Right renal cortex interstitium (tissue), 3 donors: ENCODE measurements at places on chromosomes 1 and 21.

- no peak for DNase-seq
Observed at GRCh38 chr1:200317236-200317635, 92.6 kb downstream of the ZNF281 start.

- no peak for DNase-seq
Observed at GRCh38 chr1:46487818-46488218, 1.8 kb upstream of the DMBX1 start.

- DNase-seq = no peak
Observed at GRCh38 chr1:193179094-193179493, 7.3 kb downstream of the B3GALT2 start.

DNA sequence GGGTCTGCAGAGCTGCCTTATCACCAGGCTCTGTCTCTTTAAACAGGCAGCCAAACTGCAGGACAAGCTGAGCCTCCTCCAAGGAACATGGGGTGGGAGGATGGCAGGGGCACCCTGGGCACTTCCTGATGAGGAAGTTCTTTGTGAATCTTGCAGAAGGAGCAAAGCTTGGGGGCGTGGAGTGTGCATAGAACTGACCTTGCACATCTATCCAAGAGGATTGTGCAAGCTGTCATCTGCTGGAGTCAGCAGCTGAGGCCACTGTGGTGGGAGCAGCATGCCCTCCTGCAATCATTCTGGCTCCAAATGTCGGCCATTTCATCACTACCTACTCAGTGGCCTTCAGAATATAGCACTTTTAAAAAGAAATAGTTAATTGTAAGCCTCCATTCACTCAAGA lies 182.2 kb downstream of the AJAP1 start:
- no peak for DNase-seq

DNA sequence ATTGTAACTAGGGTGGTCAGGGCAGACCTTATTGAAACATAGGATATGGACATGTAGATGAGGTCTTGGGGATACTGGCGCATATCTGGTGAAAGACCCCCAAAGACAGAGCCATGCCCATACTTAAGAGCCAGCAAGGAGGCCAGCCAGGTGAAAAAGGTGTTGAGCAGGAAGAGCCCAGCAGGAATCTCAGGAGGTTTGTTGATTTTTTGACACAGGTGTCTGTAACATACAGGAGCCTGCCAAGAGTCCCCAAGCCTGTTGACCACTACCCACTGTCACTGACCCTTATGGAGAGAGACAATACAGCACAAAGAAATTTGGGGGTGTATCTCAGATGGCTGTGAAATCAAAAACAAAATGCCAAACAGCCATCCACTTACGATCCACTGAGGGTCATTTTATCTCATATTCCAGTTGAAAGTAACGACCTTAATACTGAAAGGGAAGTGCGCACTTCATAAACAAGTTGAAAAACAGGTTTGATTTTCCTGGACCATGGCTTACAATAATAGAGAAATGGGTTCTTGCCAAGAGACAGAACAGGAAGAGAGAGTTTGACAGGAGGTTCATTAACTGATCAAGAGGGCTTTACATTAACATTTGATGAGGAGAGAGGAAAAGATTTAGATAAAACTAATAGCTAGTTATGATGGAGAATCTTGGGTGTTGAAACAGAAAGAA lies 163.6 kb downstream of the GLUL start:
- DNase-seq = no peak

DNA sequence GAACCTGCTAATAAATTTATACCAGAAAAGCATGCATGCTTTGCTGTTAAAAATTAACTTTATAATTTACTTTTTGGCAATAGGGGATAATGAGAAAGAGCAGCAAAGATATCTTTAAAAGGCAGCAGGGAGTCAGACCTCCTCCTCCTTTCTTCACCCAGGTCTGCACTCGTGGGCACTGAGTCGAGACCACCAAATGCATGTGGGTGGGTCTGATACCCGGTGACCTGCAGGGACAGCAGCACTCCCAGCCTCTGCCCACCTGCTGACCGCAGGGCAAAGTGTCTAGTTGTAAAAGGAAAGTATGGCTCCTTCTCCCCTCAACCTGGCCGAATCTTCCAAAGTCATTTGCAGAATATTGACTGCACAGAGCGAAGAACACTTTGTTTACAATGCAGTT lies 43.7 kb upstream of the KIF26B start:
- DNase-seq = no peak

- no peak for DNase-seq
Observed at GRCh38 chr1:185442050-185442449, 125.0 kb upstream of the IVNS1ABP start.

- no peak for DNase-seq
Observed at GRCh38 chr1:147904726-147905125, 2.1 kb downstream of the GJA8 start.

DNA sequence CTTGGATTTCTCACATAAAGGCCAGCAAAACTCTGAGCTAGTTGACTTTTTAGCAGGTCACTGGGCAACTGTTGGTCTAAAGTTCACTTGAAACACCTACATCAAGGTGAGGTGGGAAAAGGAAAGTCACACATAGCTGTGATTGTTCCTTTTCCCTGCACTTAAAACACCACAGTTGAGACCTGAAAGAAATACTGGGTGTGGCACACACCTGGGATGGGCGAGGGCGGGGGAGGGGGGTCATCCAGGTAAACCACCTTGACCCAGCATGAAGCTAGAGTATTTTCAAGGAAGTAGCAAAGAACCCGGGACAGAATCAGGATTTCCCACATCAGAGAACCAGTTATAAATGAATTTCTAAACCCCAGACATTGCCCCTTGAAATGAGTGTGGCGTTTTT lies 26.4 kb downstream of the ZNF697 start:
- DNase-seq = no peak

DNA sequence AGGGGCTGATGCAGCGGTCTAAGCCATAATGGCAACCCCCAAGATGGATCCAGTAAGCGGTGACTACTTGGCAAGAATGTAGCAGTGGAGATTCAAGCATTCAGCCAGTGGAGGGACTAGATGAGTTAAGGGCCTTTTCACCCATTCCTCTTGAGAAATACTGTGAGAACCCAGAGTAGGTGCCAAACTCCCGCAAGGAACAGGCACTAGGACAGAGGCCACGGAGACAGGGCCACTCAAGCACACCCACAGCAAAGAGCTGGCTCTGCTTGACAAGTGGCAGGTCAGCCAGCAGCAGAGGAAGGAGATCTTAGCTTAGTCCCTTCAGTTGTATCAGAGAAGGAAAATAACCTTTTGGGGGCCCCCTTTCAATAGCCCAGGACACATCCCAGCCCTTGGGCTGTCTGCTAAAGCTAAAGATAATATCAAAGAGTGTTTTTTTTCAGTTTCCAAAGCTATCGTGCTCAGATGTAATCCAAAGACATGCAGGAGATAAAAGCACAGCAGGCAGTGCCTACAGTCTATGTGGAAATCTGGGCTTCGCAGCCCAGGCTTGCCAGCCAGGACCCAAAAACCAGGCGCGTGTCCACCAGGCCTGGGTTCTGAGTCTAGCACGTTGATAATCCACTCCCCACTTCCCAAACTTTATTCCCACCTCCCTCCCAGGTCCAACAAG lies 62.0 kb upstream of the GOLT1A start:
- DNase-seq = no peak

DNA sequence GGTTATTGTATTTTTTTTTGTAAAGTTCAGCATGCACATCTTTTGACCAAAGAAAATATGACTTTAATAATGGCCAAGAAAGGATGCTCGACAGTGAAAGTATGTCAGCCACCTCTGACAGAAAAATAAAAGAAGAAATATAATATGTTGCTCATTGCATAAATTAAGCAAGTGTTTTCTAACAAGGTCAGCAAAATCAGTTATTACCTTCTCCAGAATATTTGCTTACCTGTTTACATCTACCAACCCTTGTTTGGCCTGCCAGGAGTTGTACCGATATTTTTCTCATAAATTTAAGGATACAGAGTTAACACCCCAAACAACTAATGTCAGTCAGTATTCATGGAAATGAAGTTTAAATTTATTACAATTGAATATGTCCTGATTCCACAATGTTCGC lies 685.4 kb downstream of the PLA2G4A start:
- no peak for DNase-seq

DNA sequence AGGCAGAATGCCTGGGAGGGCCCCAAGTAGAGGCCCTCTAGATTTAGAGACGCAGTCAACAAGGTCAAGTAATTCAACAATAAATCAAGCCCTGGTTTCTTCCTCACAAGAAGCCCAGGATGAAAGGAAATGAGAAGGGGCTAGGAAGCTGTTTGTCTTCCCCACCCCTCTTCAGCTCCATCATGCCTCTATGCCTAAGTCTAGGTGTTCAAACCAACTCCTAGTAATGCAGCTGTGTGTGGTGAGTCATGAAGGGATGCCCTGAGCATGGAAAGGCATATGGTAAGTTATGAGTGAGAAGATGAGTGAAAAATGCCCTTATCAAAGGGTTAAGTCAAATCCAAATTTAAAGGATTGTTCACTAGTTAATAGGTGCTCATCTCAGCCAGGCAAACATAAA lies 339.5 kb downstream of the KCNH1 start:
- no peak for DNase-seq

- no peak for DNase-seq
Observed at GRCh38 chr1:47627016-47627415, 189.2 kb downstream of the FOXD2 start.

GRCh38 chr1:113207457-113207856 lies 134.5 kb downstream of the LRIG2 start:
- DNase-seq = no peak

GRCh38 chr1:119713039-119713748 lies 1.5 kb downstream of the PHGDH start:
- DNase-seq = no peak

DNA sequence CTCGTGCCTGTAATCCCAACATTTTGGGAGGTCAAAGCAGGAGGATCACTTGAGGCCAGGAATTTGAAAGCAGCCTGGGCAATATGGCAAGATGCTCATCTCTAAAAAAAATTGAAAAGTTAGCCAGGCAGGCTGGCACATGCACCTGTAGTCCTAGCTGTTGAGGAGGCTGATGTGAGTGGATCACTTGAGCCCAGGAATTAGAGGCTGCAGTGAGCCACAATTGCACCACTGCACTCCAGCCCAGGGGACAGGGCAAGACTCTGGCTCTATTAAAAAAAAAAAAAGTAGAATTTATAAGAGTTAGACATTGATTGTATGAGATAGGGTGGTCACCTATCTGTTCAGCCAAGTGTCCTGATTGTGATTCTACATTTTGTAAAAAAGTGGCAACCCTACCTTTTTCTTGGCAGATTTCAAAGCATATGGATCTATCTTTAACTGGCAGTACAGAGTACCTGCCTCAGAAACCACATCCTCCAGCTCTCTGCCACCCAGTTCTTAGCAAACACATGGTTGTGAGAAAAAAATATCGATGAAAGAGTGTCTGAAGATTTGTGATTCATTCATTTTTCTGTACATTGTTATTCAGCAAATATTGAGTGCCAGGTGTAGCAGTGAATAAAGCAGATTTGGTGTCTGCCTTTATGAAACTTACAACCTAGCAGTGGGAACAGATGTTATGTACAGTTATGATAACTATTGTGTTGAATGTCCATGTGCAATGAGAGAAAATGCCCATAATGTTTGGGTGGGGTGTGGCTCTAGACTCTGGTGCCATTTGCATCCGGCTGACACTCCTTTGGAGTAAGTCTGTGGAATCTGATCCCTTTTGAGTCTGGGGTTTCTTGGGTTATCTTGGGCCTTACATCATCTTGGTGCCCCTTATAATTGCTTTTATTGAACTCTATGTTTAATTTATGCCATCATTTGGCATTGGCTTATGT lies 82.5 kb downstream of the ST3GAL3 start:
- DNase-seq = no peak

- DNase-seq = no peak
Observed at GRCh38 chr21:25862596-25862995, 127.8 kb downstream of the GABPA start.

DNA sequence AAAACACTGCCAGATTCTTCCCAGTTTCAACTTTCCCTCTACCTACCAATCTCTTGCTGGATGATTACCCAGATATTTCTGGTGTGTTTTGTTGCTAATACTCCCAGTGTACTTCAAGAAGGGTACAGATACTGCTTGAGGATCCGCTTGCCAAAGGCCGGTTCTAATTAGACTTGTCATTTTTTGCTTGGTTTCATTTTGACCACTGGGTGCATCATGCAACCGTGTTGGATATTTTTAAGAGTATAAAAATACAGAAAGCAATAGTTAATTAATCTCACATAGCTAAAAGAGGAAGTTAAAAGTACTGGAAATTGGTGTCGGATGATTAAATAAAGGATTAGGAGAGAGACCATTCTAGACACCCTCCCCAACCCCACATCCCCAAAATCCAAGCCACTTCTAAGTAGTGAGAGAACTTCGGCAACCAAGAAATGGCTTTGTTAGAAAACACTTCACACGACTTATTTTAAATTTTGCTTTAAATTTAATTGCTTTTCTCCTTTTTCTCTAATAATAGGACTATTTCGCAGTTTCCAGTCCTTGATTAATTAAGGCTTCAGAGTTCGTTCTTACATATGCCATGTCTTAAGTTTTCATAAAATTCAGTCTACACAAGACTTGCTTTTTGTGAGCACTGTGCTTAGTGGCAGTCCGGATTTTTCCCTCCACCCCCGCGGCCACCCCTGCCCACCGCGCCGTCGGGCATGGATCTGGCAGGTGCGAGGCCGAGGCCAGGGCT lies 2.5 kb upstream of the CDKN2C start:
- DNase-seq = no peak

GRCh38 chr1:22717037-22717760 lies 6.6 kb downstream of the EPHB2 start:
- DNase-seq = no peak

- no peak for DNase-seq
Observed at GRCh38 chr1:201460814-201461644, 8.0 kb downstream of the PHLDA3 start.

DNA sequence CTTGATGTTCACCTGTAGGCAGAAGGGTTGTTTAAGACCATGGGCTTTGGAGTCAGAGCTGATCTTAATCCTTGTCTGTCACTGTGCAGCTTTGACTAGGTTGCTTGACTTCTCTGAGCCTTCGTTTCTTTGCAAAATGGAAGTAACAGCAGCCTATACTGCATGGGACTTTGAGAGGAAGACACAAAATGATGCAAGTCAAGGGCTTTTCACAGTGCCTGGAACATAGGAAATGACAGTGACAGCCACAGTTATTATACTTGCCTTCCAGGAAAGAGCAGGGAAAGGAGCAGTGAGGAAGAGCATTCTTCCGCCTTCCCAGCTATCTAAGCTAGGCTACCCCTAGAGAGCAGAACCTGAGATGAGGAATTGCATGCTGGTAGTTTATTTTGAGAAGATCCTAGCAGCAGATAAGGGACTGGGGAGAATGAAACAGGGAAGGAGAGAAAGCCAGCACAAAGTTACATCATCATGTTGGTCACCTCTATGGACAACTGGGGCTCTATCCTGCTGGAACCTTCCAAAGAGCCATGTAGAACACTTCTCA lies 3.1 kb downstream of the CSF3R start:
- no peak for DNase-seq
